LNCaP clone FGC (cell line): ENCODE measurements at places on chromosomes 1 and 21.

GRCh38 chr1:71428029-71428428 lies 347.2 kb upstream of the ZRANB2 start:
- DNase-seq, result no peak

GRCh38 chr1:98919211-98919610 lies 85.5 kb downstream of the PLPPR5 start:
- no peak for DNase-seq

GRCh38 chr1:94335950-94336349 lies 82.2 kb upstream of the ABCD3 start:
- DNase-seq, result peak; percentile 89

- DNase-seq, result no peak
These were observed 95.6 kb downstream of the ZNF281 start for GRCh38 chr1:200314085-200314750.

DNA sequence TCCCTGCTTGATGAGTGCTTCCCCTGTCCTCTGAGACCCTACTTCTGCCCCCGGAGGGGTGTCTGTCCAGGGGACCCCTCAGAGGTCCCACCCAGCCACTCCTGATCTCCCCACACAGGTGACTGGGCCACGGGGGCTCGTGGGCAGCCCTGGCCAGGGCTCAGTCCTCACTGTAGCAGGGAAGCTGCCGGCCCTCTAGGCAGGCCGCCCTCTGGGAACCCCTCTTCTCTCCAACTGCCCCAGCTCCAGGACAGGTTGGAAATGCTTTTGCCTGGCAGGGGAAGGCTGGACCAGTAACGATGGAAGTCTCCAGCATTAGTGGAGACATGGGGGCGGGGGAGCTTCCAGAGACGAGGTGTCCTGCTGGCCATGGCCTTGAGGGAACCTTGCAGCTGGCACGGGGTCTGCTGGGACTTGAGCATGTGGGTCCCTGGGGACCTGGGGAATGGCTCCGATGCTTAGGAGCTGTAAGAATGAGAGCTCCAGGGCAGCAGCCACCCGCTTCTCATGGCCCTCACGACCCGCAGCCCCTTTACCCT lies 3.1 kb upstream of the FNDC10 start:
- no peak for DNase-seq

GRCh38 chr21:43930074-43930847 lies 65.2 kb downstream of the AGPAT3 start:
- no peak for DNase-seq

- no peak for DNase-seq
These were observed 247.9 kb downstream of the ADGRL2 start for GRCh38 chr1:82048596-82048995.

DNA sequence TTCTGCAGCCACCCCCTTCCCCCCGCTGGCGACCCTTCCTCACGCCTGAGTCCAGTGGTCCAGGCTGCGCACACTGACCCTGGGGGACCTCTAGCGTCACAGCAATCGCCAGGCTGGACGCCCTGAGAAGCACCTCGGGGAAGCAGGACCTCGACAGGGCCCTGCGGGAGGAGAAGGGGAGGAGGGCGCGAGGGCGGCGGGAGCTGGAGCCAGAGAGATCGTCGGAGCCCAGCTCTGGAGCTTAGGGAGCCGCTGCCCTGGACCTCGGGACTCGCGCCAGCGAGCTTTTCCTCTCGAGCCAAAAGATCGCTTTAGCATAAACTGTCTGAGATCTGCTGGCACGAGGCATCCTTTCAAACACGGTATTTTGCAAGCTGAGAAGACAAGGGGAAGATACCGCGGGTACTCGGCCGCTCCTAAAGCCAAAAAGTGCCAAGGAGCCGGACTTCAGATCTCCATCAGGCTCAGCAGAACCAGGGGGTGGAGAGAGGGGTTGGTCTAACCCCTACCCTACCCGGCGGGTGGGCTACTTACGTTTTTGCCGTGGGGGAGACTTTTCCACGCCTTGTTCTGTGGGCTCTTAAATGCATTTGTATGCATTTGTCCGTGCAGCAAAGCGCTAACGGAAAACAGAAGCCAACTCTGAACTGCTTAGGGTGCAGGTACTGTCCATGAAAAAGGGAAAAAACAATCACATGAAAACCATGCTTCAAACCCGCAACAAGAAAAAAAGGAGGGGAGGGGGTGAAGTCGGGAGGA lies 586 bp downstream of the COL24A1 start:
- DNase-seq, result no peak

- DNase-seq, result no peak
These were observed 38.4 kb downstream of the ACBD3 start for GRCh38 chr1:226148121-226148648.

DNA sequence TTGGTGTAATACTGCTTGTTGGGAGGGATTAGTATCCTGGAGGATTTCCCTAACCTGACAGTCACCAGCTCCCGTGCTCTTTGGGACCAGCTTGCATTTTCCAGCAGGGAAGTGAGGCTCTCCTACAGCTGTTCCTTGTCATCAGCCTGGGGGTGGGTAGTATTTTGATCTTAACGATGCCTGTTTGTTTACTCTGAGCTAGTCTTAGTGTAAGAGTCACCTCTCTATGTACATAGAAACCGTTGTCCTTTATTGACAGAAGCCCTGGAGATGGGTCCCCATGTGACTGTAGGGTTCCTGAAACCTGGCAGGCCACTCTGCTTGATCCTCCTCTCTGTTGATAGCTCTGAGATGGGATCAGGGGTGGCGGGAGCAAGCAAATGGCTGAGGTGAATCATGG lies 58.0 kb downstream of the ACP6 start:
- DNase-seq, result peak; percentile 96

DNA sequence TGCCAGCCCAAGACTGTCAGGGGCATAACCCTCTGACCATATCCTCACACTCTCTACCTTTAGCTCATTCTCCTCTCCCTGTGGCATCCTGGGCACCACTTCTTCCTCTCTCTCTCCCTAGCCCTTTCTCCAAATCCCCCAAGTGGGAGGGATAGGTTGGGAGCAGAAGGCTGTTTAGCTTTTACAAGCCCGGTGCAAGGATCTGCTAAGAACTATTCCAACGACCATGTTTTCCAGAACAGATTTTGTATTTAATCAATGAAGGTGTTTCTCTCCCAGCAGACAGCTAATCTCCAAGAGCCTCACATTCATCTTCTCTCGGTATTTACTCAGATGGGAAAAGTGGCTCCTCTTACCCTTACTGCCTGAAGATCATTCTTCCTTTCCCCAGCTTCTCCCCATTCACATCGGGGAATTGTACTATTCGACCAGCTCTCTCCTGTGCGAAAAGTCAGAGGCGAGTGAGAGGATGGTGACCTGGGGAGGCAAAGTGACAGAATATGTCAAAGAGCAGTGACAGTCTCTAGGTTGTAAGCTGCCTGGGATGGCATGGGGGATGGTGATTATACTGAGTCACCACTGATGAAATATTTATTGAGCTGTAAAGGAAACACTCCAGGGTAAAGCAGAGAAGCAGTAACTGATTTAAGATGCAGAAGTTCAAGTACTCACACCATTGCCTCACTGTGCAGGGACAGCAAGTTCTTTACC lies 47.0 kb upstream of the RBM15 start:
- DNase-seq, result peak; percentile 65

GRCh38 chr1:209607102-209607794 lies 23.7 kb downstream of the CAMK1G start:
- DNase-seq, result no peak

- no peak for DNase-seq
These were observed 2.7 kb downstream of the SH2D2A start for GRCh38 chr1:156813750-156814570.

DNA sequence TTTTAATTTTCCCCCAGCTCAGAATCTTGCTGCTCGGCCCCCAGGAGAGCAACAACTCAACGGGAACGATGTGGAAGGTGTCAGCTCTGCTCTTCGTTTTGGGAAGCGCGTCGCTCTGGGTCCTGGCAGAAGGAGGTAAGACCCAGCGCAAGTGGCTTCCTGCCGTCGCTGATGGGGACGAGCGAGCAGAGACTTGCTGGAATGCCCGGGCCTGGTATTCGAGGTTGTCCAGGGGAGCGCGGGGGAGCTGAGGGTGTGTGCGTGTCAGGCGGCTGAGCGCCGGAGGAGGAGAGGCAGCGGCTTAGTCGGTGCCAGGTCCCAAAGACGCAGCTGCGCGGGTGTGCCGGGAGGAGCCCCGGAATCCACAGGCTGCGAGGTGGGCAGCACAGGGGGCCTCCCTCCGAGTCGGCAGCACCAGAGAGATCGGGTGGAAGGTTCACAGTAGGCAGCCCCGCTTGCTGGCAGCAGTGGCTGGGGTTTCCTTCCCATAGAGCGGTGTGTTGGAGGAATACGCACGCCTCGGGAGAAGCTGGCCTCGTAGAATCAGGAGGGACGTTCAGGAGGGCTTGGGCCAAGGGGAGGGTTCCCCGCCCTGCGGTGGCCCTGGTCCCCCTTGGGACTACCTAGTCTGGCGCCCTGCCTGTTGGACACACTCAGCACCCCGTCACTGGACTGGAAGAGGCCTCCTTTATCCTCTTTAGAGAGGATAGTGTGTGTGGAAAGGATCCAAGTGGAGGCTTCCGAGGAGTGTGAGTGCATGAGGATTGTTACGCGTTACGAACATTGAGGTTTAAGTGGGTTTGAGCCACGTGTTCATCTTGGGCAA lies 547 bp downstream of the PDPN start:
- no peak for DNase-seq

- DNase-seq, result no peak
These were observed 72.3 kb downstream of the SIPA1L2 start for GRCh38 chr1:232557502-232558191.

- peak; percentile 89 for DNase-seq
These were observed 8.7 kb downstream of the UBIAD1 start for GRCh38 chr1:11281518-11282331.

- DNase-seq, result peak; percentile 52
These were observed 30.2 kb downstream of the TMEM50B start for GRCh38 chr21:33449616-33450015.

DNA sequence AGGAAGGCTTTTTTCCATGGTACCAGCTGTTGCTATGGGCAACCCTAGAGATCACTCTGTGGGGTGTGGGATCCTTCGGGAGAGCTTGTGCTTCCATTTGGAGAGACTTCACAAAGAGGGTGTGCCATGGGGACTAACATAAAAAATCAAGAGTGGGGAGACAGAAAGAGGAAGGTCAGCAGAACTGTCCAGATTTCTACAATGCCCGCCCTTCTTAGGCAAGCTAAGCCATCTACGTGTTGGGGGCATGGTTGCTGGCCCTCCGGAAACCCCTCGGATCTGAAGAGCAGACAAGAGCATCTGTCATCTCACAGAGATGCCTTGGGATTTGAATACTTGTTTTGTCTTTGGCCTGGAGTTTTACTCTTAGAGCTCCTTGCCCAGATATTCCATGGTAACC lies 83.9 kb upstream of the ZNF648 start:
- DNase-seq, result no peak

- DNase-seq, result no peak
These were observed at the start of gene ASTN1 for GRCh38 chr1:177164380-177165068. Gene ASTN1, minus strand, starts transcription at chr1:177164712. Its CDS starts 36 bp downstream, at chr1:177164676.

DNA sequence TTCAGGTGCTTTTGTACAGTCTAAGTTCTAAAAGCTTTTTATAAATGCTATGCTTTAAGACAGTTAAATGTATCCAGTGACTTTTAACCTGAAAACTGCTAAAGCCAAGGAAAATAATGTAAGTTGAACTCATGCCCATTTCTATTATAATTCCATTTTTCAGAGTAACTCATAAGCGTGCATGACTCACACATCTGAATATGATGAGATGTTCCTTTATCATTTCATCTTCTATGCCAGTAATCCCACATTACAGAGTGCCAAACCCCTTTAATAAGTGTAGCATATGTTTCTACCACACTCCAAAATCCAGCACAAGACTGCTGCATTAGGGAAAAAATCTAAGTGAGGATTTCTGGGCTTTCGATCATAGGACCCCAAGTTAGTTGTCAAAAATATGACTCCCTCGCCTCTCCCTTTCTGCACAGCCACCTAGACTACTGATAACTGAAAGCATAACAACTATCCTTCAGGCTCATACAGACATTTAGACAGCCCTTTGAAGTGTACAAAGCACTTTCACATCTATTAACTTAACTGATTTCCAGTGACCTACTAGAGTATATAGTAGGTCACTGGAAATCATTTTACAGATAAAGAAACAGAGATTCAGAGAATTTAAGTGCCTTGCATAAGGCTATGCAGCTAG lies 45.3 kb downstream of the JAK1 start:
- DNase-seq, result no peak

GRCh38 chr1:50438945-50439344 lies 15.7 kb upstream of the DMRTA2 start:
- DNase-seq, result no peak

DNA sequence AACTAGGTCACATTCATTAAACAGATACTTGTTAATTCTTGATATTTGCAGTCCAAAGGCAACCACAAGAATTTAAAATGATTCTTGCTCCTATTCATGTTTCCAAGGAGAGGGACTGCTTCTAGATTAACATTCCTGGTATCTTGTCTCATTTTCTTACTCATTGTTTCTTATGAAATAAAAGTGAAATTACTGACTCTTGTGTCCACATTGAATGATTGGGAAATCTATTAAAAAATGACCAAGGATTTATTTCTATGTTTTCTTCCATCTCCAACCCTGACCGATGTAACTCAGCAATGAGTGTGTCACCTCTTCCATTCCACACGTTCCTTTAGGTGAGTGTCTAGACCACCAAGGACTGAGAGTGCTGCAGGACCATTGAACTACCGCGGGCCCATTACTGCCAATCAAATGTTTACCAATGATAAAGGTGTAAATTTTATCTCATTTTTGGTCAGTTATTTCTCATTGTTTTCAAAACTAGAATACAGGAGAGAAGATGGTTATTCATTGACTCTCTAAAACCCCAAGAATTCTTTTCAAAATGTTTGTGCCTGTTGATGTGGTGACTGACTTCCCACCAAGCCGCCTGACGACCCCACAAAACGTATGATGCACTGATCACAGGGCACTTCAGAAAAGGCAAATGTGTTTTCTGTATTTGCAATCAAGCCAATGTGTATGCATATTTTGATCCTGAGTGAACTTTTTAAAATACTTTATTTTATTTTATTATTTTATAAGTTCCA lies 414.6 kb upstream of the PTBP2 start:
- no peak for DNase-seq

GRCh38 chr1:9059891-9060744 lies 9.3 kb downstream of the SLC2A5 start:
- no peak for DNase-seq

GRCh38 chr21:46001821-46002681 lies 20.5 kb downstream of the COL6A1 start:
- no peak for DNase-seq

DNA sequence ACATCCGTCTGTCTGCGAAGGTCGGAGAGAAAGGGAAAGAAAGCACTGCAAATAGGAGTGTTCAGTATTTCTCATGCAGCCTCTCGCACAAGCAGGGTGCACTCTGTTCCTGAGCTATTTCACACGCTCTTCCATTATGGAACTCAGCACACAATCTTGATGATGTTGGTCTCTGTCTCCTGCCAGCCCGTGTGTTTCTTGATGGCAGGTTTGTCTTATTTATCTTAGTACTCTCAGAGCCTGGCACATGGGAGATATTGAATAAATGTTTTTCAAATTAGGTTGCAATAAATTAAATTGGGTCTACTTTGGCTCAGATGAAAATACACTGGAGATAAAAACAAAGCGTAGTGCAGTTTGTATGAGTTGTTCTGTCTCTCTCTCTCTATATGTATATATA lies 134.9 kb upstream of the ETS2 start:
- DNase-seq, result no peak
